ENCODE measurements at places on chromosomes 11 and 22.

DNA sequence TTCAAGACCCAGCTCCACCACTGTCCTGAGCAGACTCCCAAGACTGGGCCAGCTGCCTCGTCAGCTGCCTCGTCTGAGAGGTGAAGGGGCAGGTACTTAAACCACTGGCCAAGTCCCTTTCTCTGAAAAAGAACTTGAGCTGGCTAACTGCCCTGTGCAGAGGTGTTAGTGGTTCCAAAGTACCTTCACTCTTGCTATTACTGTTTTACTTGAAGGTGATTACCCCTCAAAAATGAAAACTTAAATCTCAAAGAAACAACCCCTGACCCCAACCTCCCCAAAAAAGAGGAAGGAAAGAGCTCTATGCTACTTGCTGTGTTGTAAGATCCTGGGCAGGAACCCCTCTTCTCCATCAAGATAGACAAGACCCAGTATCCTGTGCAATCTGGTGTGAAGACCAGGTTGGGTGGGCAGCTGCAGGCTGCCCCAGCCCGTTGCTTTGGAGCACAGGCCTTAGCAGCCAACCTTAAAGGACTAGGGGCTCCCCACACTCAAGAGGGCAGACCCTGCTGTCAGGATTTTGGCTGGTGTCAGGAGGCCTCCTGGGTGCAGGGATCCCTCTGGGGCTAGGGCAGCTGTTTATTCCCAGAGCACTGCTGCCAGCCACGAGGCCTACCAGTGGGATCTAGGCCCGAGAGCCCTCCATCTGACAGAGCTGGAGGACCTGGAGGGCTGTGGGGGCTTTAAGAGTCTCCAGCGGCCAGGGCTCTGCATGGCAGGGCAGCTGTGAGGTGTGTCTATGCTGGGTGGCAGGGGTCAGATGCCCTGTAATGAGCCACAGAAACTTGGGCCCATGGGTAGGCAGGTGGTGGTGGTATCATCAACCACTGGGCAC is 13.0 kb downstream of the GUCD1 start:
- DNase-seq: no peak

GRCh38 chr22:19057999-19058491 is 64.2 kb downstream of the DGCR2 start:
- no peak for DNase-seq

- DNase-seq: no peak
These were observed 196.2 kb upstream of the E2F8 start for GRCh38 chr11:19436932-19437331.

GRCh38 chr11:102438311-102439062 is 14.1 kb downstream of the TMEM123 start:
- DNase-seq: peak; percentile 49

GRCh38 chr11:845872-846495 is 3.3 kb downstream of the TSPAN4 start:
- no peak for DNase-seq

DNA sequence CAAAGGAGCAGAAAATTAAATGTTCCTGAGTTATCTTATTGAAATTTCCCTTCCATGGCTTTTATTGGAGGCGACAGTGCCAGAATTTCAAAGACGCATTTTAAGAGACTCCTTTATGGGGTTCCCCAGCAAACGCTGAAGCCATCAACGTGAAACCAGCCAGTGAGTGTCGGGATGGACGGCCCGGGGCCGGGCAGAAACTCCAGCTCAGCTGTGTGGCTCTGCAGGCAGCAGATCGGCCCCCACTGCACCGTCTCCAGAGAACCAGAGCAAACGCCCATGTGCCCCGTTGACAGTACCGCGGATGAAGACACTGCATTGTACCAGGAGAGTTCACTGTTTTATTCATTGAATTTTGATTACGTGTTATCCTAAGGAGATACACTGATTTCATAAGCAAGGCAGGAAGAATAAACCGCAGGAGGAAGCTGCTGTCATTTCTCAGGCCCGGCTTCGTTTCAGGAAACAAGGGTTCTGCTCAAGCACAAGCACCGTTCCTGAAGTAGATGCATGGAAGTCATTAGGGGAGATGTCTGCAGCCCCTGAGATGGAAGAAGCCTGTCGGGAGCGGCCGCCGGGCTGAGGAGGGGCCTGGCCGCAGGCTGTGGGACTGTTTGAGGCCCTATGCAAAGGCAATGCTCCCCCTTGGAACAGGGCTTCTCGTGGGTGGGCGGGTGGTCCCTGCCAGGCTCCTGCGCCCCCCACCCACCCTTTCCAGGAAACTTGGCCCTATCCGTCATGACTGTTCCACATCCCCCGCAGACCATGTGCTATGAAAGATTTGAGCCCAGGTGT is 639.7 kb downstream of the TBC1D22A start:
- no peak for DNase-seq

GRCh38 chr22:39214383-39215069 is 30.3 kb downstream of the PDGFB start:
- no peak for DNase-seq

DNA sequence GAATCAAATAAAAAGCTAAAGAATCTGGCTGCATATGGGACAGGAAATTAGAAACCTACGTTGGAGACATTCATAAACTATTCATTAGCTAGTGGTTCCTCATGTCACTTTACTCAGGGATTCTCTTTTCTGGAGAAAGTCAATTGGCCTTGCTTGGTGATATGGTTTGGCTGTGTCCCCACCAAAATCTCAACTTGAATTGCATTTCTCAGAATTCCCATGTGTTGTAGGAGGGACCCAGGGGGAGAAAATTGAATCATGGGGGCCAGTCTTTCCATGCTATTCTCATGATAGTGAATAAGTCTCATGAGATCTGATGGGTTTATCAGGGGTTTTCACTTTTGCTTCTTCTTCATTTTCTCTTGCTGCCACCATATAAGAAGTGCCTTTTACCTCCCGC is 91.2 kb upstream of the CD44 start:
- no peak for DNase-seq
